Stimulated activated CD4-positive, alpha-beta T cell treated with anti-CD3 and anti-CD28 coated beads, Interleukin-12 subunit alpha, Interleukin-12 subunit beta, amount 100 ng/mL, for 4 hours (primary cell): ENCODE measurements at places on chromosomes 12 and 14.

- DNase-seq, result peak; percentile 15
Observed at GRCh38 chr12:31929027-31929526, 30.1 kb upstream of the RESF1 start.

DNA sequence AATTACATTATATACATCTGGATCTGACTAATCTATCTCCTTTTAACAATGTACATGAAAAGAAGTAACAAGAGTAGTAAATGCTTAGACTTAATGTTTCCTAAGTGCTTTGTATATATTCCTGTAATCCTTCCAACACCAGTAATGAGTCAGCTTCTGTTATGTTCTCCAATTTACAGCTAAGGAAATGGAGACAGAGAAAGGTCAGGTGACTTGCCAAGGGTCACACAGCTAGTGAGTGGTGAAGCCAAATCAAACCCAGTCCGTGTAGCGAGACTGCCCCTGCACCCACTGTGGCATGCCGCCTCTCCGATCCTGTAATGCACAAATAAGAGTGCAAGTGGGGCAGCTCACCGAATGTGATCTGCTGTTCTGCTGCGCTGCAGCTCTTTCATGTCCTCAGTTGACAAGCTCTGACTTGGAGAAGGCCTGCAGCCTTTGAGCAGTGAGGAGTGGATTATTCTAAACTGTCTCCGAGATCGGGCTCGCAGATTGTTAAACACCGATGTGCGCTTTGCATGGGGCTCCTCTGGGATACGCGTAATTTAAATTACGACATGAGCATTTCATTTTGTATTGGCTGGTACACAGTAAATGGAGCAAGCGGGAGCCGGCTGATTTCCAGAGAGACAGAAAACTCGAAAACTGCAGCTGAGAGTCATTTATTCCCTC lies 65.1 kb upstream of the KTN1 start:
- DNase-seq, result no peak

DNA sequence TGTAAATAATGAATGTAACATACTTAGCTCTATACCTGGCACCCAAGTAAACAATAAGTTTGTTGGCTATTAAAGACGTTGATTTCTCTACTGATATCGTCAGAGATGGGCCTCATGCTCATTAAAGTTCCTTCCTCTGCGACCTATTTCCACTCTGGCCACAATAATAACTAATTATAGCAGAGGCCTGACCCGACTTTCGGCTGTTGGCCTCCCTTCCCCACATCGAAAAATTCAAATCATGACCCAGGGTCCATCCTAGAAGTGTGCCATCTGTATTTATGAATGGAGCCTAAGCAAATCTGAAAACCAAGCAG lies 321 bp upstream of the USP30 start:
- DNase-seq, result no peak

GRCh38 chr14:88551094-88551870 lies 3.5 kb downstream of the PTPN21 start:
- DNase-seq, result peak; percentile 62
